Activated CD8-positive, alpha-beta T cell treated with anti-CD3 and anti-CD28 coated beads for 36 hours (primary cell): ENCODE measurements at places on chromosomes 12 and 14. TPM values are rescaled to one million over a fixed set of nuclear protein-coding genes. Genes with fewer than 3 reads are reported as not detected.
A peak's percentile ranks its signal among the peaks of the same experiment; 100 is the strongest.

Gene TBX3
- not detected for total RNA-seq

Gene ISCA2
- 31.7 TPM for total RNA-seq

Gene NPAS3
- not detected for total RNA-seq

Gene P2RX2
- not detected for total RNA-seq

GRCh38 chr14:80388980-80389711, 177.8 kb upstream of the DIO2 start:
- H3K27me3 ChIP-seq, result no peaks in the 10 kb centered on the region
- DNase-seq, result no peak
- H3K36me3 ChIP-seq, result no peaks in the 10 kb centered on the region
- H3K4me1 ChIP-seq, result no peaks in the 10 kb centered on the region

DNA sequence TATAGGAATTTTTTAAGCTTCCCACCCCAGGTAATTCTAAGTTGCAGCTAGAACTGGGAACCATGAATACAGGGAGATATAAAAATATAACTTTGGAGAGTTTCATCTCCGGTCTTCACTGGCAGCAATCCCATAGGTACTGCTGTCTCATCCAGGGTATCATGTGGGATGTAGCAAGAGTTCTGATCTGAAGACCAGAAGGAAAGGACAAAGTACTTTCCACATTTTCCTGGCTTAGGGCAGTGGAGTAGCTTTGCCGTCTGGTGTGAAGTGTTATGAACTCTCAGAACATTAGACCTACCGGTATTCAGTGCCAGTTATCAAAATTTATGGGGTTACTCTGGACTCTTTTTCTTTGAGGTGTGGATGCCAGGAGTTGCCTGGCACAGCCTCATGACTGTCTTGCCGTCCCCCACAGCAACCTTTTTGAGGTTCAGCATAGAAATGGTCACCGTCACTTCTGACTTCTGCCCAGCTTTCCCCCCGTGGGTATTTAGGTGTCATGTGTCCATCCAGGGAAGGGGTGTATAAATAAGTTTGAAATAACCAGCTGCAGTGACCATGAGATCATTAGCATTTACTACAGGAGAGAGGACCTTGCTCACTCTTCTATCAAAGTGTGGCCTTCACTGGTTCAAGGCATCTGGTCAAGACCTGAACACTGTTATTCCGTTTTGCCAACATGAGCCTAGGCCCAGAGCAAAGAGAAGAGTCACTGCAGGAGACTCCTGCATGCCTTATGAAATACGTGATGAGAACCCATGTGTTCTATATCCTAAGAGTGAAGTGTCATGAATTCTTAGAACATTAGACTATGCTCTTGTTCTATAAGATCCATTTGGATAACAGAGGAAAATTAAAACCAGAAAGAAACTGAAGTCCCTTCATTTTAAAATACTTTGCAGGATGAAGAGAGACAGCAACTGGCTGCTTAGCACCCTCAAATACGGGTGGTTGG, 22.2 kb downstream of the TMEM233 start:
- no peaks in the 10 kb centered on the region for H3K4me1 ChIP-seq
- peaks cover 19% of the 10 kb centered on the region for H3K27me3 ChIP-seq
- H3K36me3 ChIP-seq, result no peaks in the 10 kb centered on the region
- no peak overlapping the region for H3K27ac ChIP-seq

GRCh38 chr12:57533108-57533507, 10.5 kb downstream of the MBD6 start:
- no peak overlapping the region for H3K4me3 ChIP-seq
- no peak overlapping the region for H3K27ac ChIP-seq
- peaks cover under 1% of the 10 kb centered on the region for H3K4me1 ChIP-seq
- no peak for DNase-seq

DNA sequence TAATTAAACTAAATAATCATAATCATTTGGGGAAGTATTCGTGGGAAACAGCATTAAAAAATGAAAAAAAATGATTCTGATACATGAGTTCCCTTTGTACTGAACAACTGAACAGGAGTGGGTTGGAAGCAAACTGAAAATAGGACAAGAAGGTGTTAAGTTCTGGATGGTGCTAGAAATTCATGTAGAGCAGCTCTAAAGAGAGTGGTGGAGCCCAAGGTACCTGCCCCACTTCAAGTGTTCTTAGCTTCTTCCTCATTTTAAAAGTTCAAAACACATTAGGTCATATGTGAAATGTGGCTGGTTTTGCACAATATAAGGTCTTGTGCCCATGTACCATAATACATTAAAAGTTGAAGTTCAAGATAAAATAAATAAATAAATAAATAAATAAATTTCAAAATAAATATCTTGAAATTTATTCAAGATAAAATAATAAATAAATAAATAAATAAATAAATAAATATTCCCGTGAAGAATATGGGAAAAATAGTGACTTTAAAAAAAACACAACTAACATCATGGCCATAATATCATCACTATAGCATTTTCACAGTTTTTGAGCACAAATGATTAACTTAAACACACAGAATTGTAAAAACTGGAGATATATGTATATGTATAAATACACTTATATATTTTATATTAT, 191.5 kb upstream of the PRKD1 start:
- H3K27ac ChIP-seq, result no peak overlapping the region
- no peaks in the 10 kb centered on the region for H3K27me3 ChIP-seq
- no peak for DNase-seq
- H3K4me1 ChIP-seq, result no peaks in the 10 kb centered on the region
- no peak overlapping the region for H3K4me3 ChIP-seq

- H3K4me1 ChIP-seq, result peaks cover 18% of the 10 kb centered on the region
- peak; percentile 68 for DNase-seq
- no peaks in the 10 kb centered on the region for H3K27me3 ChIP-seq
Measured at GRCh38 chr14:102949062-102949800, 26.8 kb downstream of the AMN start.

DNA sequence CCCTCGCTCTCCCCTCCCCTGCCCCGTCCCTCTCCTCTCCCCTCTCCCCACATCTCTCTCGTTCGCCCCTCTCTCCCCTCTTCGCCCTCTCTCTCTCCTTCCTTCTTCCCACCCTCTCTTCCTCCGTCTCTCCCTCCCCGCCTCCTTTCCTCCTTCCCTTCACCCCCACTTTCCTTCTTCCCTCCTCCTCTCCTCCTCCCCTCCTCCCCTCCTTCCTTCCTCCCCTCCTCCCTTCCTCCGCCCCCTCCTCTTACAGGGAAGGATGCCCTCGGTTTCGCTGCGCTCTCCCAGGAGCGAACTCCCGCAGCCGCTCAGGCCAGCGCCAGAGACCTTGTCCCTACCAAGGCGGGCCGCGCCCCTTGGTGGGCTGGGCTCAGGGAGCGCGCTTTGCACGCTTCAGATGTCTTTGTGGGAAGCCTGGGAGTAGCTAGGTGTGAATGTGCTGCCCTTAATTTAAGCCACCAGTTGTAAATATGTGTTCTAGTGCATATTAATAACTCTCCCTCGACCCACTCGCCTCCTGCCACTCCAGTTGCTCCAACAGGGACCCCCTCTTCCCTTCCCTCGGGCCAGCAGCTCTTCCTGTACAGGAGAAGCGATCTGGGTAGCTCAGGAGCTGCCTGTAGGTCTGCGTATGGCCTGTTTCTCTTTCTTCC, 13.3 kb upstream of the MAP3K9 start:
- no peak for DNase-seq
- H3K4me1 ChIP-seq, result peaks cover 15% of the 10 kb centered on the region
- peaks cover 30% of the 10 kb centered on the region for H3K27me3 ChIP-seq

DNA sequence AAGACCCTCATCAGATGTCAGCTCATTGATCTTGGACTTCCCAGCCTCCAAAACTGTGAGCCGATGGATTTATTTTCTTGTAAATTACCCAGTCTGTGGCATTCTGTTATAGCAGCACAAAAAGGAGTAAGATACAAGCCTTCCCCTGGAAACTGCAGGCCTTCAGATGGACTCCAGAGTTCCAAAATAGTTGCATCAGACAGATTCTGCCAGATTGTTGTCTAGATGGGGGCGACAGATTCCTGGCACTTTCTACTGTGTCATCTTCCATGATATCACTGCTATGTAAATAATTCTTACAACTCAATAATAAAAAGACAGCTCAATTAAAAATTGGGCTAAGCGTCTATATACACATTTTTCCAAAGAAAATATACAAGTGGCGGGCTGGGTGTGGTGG, 17.2 kb upstream of the MARK3 start:
- peaks cover 5% of the 10 kb centered on the region for H3K36me3 ChIP-seq
- H3K4me1 ChIP-seq, result peaks cover 3% of the 10 kb centered on the region
- DNase-seq, result no peak
- H3K27me3 ChIP-seq, result no peaks in the 10 kb centered on the region
- H3K27ac ChIP-seq, result no peak overlapping the region
- no peak overlapping the region for H3K4me3 ChIP-seq

DNA sequence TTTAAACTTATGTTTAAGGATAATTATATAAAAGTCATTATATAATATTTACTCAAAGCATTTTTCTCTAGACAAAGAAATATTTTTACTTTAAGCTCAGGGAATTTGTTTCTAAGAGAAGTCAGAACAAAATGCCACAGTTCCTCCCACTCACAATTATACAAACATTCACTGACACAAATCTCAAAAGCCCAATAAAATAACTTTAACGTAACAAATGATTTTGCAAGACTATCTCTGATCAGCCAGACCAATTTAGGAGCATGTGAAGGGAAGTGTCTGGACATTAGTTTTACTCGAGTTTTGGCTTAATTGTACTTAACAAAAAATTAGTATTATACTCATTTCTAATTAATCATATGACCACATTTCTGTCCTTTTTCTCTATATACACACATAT, 41.2 kb downstream of the COCH start:
- H3K36me3 ChIP-seq, result peaks cover 4% of the 10 kb centered on the region
- H3K4me1 ChIP-seq, result peaks cover under 1% of the 10 kb centered on the region
- no peaks in the 10 kb centered on the region for H3K27me3 ChIP-seq
- DNase-seq, result no peak
- H3K27ac ChIP-seq, result no peak overlapping the region

DNA sequence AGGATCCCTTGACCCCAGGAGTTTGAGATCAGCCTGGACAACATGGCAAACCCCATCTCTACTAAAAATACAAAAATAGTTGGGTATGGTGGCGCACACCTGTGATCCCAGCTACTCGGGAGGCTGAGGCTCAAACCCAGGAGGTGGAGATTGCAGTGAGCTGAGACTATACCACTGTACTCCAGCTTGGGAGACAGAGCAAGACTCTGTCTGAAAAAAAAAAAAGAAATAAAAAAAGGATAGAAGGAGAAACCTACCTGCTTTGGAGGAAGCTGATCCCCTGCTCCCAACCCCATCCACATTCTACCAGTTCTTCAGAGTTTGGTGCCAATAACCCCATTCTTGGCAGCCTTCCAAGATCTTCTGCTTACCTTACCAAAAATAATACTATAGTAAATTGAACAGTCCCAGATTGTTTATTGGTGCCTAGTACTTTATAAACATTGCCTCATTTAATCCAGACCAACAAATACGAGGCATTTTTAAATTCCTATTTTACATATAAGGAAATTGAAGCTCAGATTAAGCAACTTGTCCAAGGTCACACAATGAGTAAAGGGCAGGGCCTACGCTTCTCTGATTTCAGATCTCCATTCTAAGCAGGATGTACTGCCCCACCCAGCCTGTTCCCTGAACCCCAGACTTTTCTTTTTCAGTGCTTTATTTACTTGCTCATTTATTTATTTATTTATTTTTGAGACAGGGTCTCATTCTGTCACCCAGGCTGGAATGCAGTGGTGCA, 33.2 kb upstream of the FAM222A start:
- no peaks in the 10 kb centered on the region for H3K4me1 ChIP-seq
- H3K4me3 ChIP-seq, result no peak overlapping the region
- peaks cover 6% of the 10 kb centered on the region for H3K27me3 ChIP-seq
- DNase-seq, result no peak
